ENCODE measurements at places on chromosomes 12 and 14.

- DNase-seq: no peak
These were observed 11.2 kb upstream of the MED13L start for GRCh38 chr12:116288735-116289134.

DNA sequence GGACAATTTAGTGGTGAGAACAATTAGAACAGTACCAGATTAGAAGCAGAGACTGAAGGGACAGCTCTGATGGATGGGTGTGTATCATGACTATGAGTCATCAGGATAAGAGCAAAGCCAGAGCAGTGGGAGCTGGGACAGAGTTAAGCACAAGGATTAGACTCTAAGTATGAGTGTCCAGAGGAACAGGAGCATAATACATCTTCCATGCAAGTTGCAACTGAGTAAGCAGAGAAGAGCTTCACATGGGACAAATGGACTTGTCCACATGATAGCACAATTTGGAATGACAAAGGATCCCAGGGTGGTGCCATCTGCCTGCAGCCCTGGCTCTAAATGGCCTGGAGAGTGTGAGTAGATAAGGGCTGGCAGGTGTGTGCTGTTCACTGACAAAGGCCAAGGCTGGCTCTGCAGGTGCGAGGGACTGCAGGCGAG lies 226.4 kb upstream of the CAND1 start:
- DNase-seq: no peak

- DNase-seq: no peak
These were observed 8.0 kb upstream of the WDR20 start for GRCh38 chr14:102131741-102132140.

DNA sequence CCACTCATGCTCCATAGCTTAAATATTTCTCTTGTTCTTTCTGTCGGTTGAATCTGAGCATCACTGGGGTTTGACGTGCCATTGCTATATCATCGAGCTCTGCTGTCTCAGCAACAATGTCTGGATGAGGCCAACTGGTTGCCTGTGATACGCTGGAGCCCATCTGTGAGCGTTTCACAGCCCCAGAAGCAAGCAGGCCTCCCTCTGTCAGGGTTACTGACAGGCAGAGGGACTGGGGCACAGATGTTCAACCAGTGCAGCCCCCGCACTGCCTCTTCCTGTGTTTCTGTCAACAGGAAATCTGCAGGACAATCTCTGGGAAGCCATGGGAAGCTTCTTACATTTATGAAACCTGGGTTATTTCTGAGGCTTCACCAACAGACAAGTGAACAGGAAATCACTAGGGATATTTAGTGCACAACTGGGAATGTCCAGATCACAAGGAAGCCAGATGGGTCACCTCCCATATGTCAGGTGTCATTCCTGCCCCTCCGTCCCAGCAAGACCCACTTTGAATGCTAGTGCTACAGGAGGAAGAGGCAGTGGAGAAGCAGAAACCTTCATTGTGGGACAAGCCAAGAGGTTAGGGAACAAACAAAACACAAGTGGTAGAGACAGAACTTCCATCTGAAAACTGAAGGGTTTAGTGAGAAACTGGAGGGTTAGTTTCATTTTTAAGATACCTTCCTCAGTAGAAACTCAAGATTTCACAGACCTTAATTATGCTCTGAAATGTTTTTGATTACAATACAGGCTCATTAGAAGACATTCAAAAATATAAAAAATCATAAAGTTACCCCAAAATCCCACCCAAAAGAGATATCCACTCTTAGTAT lies 24.1 kb downstream of the DMAC2L start:
- no peak for DNase-seq

GRCh38 chr12:109968032-109968420 lies 28.1 kb downstream of the GIT2 start:
- no peak for DNase-seq

All from stimulated activated CD8-positive, alpha-beta memory T cell treated with anti-CD3 and anti-CD28 coated beads, Interleukin-4, amount 100 ng/mL, for 1 hour (primary cell).